Colonic mucosa (tissue), 4 donors: ENCODE measurements at places on chromosomes 16 and 17. TPM values are rescaled to one million over a fixed set of nuclear protein-coding genes. Genes with fewer than 3 reads are reported as not detected.

DNA sequence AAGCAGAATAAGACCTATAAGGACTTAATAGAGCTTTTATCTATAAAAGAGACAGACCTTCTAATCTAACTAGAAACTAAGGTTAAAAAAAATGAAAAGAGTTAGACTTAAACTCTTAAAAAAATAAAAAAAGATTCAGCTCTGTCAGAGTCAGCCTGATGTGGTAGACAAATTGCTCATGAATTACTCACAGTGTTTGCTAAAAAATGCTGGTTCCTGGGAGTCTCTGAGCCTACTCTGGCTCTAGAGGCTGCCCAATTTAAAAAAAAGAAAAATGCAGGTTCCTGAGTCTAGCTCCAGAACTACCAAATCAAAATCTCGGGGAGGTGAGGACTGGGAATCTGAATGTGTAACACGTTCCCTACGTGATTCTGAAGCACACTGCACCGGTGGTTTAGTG lies 18.1 kb downstream of the SOST start:
- DNase-seq, result no peak
- no peaks in the 10 kb centered on the region for H3K36me3 ChIP-seq
- no peak overlapping the region for H3K4me3 ChIP-seq
- no peaks in the 10 kb centered on the region for H3K4me1 ChIP-seq

GRCh38 chr17:48649741-48650140 lies 23.6 kb upstream of the HOXB9 start:
- H3K27me3 ChIP-seq, result peaks cover 3% of the 10 kb centered on the region
- no peak overlapping the region for H3K4me3 ChIP-seq
- no peak for DNase-seq
- H3K27ac ChIP-seq, result no peak overlapping the region
- H3K4me1 ChIP-seq, result no peaks in the 10 kb centered on the region

- no peak overlapping the region for H3K27ac ChIP-seq
- H3K36me3 ChIP-seq, result no peaks in the 10 kb centered on the region
- no peaks in the 10 kb centered on the region for H3K4me1 ChIP-seq
- no peak overlapping the region for H3K4me3 ChIP-seq
- peak; percentile 30 for DNase-seq
Observed at GRCh38 chr17:39143552-39144093, 7.8 kb downstream of the PLXDC1 start.

DNA sequence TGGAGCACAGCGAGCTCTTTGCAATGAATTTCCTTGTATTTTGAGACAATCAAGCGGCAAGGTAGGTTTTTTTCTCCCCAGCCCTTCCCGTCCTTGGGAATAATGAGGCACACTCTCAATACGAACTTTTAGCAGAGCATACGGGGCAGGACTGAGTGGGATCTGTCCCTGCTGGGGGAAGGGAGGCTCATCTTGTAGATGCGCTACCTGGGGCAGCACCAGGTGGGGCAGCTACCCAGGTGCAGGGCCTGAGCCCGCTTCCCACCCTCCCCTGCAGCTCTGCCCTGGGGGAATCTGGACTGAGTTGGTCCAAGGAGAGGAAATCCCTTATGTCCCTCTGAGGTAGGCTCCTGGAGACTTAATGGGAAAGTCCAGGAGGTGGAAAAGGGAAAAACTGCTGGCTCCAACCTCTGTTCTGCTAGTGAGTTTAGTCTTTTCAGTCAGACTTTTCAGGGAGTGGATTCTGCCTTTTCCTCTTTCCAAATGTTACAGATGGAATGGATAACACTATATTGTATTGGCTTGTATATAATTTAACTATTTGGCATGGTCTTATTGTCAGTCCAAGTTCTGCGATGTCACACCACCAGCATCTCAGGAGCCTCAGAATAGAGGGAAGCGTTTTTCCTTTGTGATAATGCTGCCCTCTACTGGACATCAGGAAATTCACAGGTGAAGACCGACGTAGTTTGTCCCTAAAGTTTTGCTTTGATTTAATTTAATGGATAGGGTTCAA lies 9.6 kb upstream of the CES1 start:
- no peak overlapping the region for H3K27ac ChIP-seq
- no peaks in the 10 kb centered on the region for H3K4me1 ChIP-seq
- DNase-seq, result no peak
- no peak overlapping the region for H3K4me3 ChIP-seq
- no peaks in the 10 kb centered on the region for H3K27me3 ChIP-seq

SYCE1L gene
- total RNA-seq, result 6.9 TPM

DNA sequence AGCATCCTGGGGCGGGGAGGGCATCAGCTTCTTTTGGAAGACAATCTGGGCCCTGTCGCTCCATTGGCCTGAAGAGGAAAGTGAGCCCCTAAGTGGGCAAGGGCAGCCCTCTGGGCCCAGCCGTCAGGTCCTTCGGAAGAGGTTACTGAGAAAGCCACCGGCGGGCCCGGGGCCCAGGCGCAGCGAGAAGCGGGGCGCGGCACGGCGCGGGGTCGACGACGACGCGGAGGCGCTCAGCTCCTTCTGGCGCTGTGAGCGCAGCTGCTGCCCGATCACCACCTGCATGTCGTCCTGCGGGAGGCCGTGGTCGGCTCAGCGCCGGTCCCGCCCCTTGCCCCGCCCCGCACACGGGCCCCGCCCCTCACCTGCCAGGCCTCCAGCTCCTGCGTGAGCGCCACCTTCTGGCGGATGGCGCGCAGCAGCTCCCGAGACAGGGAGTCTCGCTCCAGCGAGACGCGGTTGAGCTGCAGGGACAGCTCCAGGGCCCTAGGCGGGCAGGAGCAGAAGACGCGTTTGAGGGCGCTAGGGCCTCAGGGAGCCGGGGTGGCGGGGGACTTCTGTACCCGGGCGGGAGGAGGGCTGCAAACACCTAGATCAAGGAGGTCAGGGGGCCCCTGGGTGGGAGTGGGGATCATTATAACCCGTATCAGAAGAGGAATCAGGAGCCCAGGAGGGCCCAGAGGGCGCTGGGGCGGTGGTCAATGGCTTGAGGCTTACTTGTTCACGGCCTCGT lies 4.3 kb downstream of the THOC6 start:
- H3K27ac ChIP-seq, result no peak overlapping the region
- peak; percentile 92 for DNase-seq
- no peak overlapping the region for H3K4me3 ChIP-seq
- H3K27me3 ChIP-seq, result peaks cover 4% of the 10 kb centered on the region

DNA sequence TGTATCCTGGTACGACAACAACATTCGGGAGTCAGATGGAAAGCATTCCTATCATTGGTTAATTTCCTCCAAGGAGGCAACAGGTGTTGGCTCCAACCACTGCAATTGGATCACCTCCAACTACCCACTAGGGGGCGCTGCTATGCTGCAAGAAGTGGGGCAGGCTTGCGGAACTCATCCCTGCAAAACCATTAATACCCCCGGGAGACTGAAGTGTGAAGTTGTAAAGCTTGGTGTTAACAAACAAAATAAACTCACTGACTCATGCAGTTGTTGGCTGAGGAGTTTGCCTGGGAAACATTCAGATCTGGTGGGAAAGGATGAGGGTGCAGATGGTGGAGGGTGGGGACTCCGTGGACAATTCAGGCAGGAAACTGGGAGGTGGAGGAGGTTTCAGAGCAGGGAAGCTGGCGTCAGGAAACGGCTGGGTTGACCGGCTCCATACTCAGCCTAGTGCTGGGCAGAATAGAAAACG lies 84.9 kb downstream of the HS3ST2 start:
- H3K4me3 ChIP-seq, result no peak overlapping the region
- H3K27ac ChIP-seq, result no peak overlapping the region
- H3K27me3 ChIP-seq, result no peaks in the 10 kb centered on the region
- no peaks in the 10 kb centered on the region for H3K4me1 ChIP-seq

- no peak for DNase-seq
- H3K36me3 ChIP-seq, result no peaks in the 10 kb centered on the region
- H3K4me1 ChIP-seq, result no peaks in the 10 kb centered on the region
Observed at GRCh38 chr16:46843898-46844642, 13.1 kb upstream of the C16orf87 start.

NEURL4 gene
- 55.8 TPM for total RNA-seq

DNA sequence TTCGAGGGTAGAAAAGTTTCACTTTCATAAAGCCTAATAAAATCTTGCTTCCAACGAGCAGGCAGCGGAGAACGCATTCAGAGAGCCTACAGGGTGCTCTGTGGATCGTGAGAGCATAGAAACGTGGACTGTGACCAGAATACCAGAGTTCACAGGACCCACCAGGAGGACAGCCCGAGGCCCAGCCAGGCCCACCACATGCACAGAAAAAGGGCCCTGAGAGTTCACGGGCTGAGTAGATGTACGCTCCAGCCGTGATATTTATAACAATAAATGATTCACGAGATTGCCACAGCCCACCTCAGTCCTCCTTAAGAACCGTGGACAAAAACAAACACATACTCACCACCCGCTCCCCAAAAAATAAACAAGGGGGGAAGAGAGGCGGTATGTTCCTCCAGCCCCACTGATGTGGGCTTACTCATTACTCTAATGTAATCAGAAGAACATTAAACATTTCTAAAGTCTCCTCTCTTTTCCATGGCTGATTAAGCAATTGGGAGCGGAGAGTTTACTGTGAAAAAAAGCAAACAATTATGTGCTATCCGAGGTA lies 207.2 kb downstream of the C16orf78 start:
- DNase-seq, result no peak
- H3K27me3 ChIP-seq, result no peaks in the 10 kb centered on the region
- no peaks in the 10 kb centered on the region for H3K36me3 ChIP-seq
- H3K4me3 ChIP-seq, result no peak overlapping the region

DNA sequence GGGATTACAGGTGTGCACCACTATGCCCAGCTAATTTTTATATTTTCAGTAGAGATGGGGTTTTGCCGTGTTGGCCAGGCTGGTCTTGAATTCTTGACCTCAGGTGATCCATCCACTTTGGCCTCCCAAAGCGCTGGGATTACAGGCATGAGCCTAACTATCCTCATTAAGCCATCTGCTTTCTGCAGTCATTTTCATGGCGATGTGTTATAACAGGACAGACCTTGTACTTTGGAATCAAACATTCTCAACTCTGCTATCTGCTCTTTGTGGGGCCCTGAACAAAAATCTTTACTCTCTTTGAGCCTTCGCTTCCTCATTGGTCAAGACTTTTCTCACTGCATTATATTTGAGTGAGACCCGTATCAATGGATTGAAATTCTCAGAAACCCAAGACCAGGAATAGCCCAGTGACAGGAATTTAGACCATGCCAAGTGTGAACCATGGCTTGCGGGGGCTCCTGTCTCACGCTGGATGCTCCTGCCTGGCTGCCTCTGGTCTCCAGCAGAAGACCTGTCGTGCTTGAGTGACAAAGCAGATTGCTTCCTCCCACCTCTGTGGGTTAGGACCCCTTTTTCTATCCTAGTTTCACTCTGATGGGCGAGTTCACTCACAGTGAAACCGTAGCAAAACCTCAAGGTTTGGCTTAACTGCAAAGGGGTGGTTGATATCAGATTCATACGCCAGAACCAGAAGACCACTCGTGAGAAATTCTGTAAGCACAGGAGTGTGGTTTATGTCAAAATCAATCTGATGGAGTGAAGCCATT lies 519.1 kb downstream of the MAF start:
- H3K36me3 ChIP-seq, result no peaks in the 10 kb centered on the region
- H3K27me3 ChIP-seq, result no peaks in the 10 kb centered on the region
- no peak overlapping the region for H3K27ac ChIP-seq
- no peak for DNase-seq

COX6A2 gene
- not detected for total RNA-seq

RND2 gene
- 0.56 TPM for total RNA-seq

- no peaks in the 10 kb centered on the region for H3K27me3 ChIP-seq
- no peak overlapping the region for H3K4me3 ChIP-seq
- no peaks in the 10 kb centered on the region for H3K36me3 ChIP-seq
- no peaks in the 10 kb centered on the region for H3K4me1 ChIP-seq
- H3K27ac ChIP-seq, result no peak overlapping the region
Observed at GRCh38 chr16:79687249-79688130, 87.0 kb upstream of the MAF start.

- H3K27me3 ChIP-seq, result no peaks in the 10 kb centered on the region
- DNase-seq, result no peak
- no peak overlapping the region for H3K4me3 ChIP-seq
- no peak overlapping the region for H3K27ac ChIP-seq
- peaks cover 11% of the 10 kb centered on the region for H3K36me3 ChIP-seq
Observed at GRCh38 chr17:65537845-65538674, 23.4 kb downstream of the AXIN2 start.

KRT39 gene
- not detected for total RNA-seq

KCNJ12 gene
- 0.82 TPM for total RNA-seq

MT2A gene
- 320 TPM for total RNA-seq

- DNase-seq, result no peak
- H3K4me1 ChIP-seq, result no peaks in the 10 kb centered on the region
- H3K27ac ChIP-seq, result peak overlapping the region; percentile 13
- no peaks in the 10 kb centered on the region for H3K36me3 ChIP-seq
Observed at GRCh38 chr16:50613281-50613963, 65.2 kb downstream of the NKD1 start.

KRT24 gene
- total RNA-seq, result 0.57 TPM

TMEM100 gene
- total RNA-seq, result 7.1 TPM

TBC1D26 gene
- total RNA-seq, result not detected

GRCh38 chr16:31145398-31145990 lies 4.4 kb downstream of the PRSS36 start:
- H3K27ac ChIP-seq, result no peak overlapping the region
- no peaks in the 10 kb centered on the region for H3K27me3 ChIP-seq
- no peak overlapping the region for H3K4me3 ChIP-seq
- H3K4me1 ChIP-seq, result peaks cover 14% of the 10 kb centered on the region

- H3K4me1 ChIP-seq, result no peaks in the 10 kb centered on the region
- H3K27ac ChIP-seq, result no peak overlapping the region
- DNase-seq, result no peak
- H3K36me3 ChIP-seq, result no peaks in the 10 kb centered on the region
- H3K27me3 ChIP-seq, result no peaks in the 10 kb centered on the region
Observed at GRCh38 chr16:23742766-23743165, 12.1 kb upstream of the CHP2 start.

GRCh38 chr16:21302898-21303528 lies 24.9 kb upstream of the CRYM start:
- H3K4me1 ChIP-seq, result peaks cover 5% of the 10 kb centered on the region
- H3K36me3 ChIP-seq, result no peaks in the 10 kb centered on the region
- no peaks in the 10 kb centered on the region for H3K27me3 ChIP-seq
- peak overlapping the region; percentile 96 for H3K27ac ChIP-seq
- H3K4me3 ChIP-seq, result no peak overlapping the region
- DNase-seq, result peak; percentile 50

CES5A gene
- not detected for total RNA-seq

- H3K36me3 ChIP-seq, result no peaks in the 10 kb centered on the region
- no peak overlapping the region for H3K27ac ChIP-seq
- H3K27me3 ChIP-seq, result no peaks in the 10 kb centered on the region
- H3K4me1 ChIP-seq, result no peaks in the 10 kb centered on the region
- H3K4me3 ChIP-seq, result no peak overlapping the region
Observed at GRCh38 chr16:3959148-3959547, 78.6 kb upstream of the CREBBP start.

KRTAP4-12 gene
- total RNA-seq, result not detected

PIPOX gene
- total RNA-seq, result 0.90 TPM

DNA sequence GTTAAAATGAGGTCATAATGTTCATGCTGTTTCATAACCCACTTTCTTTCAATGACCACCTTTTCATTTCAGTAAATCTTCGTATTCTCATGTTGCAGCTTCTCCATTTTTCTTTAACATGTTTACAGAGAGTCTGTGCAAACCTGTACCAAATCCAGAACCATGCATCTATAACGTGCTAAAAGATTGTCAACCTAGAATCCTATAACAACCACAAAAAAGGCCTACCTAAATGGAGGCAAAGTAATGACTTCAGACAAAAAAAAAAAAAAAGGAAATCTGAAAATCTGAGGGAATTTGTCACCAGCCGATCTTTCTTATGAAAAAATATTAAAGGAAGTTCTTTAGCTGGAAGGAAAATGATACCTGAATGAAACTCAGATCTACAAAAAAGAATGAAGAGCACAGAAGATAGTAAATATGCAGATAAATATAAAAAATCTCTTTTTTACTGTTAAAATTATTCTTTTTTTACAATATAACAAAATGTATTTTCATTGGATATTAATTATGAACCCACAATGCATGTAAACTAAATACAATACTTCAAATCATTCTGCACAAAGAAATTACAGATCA lies 1.4 kb upstream of the SLFN11 start:
- DNase-seq, result no peak
- no peaks in the 10 kb centered on the region for H3K4me1 ChIP-seq
- H3K27me3 ChIP-seq, result peaks cover 9% of the 10 kb centered on the region
- peak overlapping the region; percentile 69 for H3K27ac ChIP-seq
